Stimulated activated CD4-positive, alpha-beta T cell treated with anti-CD3 and anti-CD28 coated beads, Interleukin-15, amount 100 ng/mL, for 24 hours (primary cell): ENCODE measurements at places on chromosomes 5 and 9.

- no peak for DNase-seq
Measured at GRCh38 chr5:143217804-143218160, 185.7 kb downstream of the NR3C1 start.

DNA sequence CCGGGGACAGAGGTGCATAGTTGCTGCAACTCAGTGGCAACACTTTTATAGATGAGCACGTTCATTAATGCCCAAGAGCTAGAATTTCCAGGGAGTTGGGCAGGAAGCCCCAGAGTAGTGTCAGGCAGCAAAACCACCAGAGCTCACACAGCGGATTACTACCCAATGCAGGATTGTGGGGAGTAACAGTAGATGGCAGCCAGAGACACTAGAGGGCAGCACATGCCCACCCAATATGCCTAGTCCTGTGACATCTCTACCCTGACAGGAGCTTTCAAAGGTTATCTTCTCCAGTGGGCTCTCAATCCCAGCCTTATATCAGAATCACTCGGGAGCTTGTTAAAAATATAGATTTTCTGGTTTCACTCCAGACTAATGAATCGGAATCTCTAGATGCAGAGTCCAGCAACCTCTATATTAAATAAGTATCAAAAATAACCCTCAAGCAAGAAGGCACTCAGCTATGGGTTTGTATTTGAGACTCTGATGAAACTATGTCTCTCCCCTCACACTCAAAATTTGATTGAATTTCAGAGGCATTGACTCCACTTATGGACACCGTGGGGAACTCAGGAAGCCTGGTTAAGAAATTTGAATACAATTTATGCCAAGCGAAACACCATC, 58.4 kb upstream of the PHF24 start:
- peak; percentile 84 for DNase-seq

DNA sequence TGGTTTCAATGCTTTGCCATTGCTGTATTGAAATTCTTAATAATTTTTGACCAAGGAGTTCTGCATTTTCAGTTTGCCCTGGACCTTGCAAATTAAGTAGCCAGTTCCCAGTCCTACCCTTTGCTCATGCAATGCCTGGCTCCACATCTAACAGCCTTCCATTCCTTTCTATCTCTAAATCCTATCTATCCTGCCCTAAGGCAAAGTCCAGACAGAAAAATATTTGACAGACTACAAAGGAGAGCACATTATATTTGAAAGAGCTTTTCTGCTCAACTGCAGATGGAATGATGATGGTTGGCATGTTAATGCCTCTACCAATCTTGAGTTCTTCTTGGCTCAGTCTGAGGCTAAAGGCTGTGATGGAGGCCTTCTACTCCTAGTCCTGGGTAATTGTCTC, 15.5 kb downstream of the SLC22A4 start:
- no peak for DNase-seq

GRCh38 chr5:119360905-119361593, 5.2 kb downstream of the TNFAIP8 start:
- DNase-seq: peak; percentile 31

DNA sequence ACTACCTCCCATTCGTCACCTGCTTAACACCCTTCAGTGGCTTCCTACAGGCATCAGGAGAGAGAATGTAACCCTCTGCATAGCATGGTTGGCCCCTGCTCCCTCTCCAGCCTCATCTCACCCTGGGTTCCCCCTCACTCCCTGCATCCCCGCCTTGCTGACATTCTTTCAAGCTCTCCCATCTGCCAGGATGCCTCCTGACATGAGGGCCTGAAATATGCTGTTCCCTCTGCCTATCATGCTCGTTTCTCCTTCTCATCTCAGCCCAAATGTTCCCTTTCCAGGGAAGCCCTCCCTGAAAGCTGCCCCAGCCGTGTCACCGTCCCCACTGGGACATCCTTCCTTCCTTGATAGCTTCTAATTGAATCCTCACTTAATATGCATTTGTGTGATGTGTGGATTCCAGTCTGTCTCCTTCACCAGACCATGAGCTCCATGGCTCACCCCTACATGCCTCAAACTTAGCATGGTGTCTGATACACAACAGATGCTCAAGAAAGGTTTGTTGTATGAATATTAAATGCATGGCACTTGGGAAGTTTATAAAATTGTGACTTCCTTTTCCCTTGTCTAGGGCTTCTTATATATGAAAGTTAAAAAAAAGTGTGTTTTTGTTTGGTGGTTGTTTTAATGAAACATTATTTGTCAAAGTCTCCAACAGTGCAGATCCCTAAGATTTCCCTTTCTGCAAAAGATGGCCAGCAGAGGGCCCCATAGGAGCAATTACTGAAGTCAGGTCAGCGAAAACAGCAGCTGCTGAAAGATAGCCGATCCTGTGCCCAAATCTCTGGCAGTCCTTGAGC, 7.3 kb upstream of the C5orf58 start:
- peak; percentile 86 for DNase-seq

DNA sequence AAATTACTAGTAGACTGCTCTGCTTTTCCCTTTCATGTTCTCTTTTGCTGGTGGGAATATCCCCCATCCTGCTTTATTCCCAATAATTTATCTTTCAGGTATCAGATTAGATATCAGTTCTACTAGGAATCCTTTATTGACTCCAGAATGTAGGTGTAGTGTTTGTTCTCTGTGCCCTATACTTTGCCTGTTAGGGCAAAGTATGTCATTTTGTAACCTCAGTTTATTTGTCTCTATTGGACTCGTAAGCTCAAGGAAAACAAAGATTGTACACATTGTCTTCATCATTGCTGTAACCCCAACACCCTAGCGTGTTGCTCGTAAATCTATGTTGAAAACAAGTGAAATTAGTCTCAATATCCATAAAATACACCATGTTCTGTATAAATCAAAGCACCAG, 190.5 kb downstream of the COMMD10 start:
- no peak for DNase-seq

GRCh38 chr9:71765693-71766092, 2.6 kb downstream of the CEMIP2 start:
- peak; percentile 27 for DNase-seq

GRCh38 chr5:122182491-122182921, 53.2 kb downstream of the ZNF474 start:
- DNase-seq: no peak

DNA sequence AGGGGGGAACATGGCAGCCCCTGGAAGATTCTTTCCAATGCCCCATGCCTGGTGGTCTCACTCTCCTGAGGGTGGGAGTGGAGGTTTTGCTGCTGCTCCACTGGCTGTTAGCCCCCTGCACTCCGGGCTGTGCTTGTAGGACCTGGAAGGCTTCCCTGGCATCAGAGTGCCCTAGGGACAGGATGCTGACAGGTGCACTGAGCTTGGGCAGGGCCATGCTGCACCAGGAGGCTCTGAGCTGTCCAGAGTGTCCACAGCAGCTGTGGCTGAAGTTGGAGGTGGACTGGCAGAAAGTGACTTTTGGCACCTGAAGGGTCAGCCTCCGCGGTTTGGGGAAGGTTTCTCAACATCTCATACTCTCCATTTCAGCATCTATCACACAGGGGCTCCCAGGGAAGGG, 249.1 kb downstream of the GADD45G start:
- no peak for DNase-seq

DNA sequence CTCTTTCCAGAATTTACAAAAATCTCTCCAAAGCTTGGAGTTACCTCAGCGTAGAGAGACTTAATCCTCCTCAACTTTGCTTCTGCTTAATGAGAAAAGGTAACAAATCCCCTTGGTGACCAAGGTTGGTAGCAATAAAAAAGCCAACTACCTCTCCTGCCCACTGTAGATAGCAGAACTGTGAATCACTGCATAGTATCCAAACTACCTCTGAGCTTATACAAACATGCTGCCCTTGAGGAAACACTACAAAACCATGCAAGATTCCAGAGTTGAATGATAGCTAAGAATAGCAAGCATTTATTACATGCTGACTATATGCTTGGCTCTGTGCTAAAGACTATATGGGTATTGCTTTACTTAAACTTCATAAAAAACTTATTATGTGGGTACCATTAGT, 2.8 kb upstream of the ADAMTS12 start:
- no peak for DNase-seq

GRCh38 chr5:168667301-168667840, 88.2 kb upstream of the PANK3 start:
- no peak for DNase-seq

DNA sequence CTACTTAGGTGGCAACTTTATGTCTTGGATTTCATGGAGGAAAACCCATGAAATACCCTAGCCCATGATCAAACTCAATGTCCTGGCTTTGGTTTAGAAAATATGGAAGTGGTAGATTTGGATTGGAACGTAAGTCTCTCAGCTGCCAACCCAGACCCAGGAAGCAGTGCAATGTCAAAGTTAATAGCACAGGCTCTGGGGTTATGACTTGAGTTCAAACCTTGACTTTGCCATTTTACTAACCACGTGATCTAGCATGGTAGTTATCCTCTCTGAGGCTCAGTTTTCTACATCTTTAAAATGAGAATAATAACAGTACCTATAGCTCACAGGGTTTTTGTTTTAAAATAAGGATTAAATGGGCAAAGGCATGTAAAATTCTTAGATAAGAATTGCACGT, 13.8 kb downstream of the FYB1 start:
- peak; percentile 23 for DNase-seq
